ENCODE measurements at places on chromosomes 3 and 15.

DNA sequence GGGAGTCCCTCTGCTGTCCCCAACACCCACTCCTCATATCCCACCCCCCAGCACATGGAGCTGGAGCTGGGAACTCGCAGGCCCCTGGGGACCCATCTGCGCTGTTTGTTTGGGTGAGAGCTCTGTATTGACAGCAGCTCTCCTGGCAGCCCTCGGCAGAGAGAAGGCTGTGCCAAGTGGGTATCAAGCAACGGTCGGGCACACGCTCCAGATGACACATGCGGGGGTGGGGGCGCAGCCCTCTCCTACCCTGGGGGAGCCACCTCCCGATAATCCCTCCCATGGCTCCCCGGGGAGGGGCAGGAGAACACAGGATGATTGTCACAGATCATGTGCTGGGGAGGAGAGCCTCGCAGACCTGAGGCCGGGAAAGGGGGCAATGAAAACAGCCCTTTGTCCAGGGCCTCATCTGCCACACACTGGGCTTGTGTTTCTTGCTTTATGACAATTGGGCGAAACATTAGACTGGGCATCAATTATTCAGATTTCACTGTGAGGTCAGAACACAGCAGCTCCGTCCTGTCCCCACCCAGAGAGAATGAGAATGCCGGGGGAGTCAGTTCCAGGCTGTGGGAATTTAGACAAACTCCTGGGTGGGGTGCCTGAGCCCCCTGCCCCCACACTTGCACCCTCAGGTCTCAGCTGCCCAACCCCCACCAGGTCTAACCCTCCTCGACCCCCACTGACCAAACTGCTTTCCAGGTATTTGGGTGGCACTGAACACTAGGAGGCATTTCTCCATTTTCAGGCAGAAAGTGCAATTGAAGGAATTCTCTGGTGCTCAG is 46.4 kb upstream of the KLF13 start:
- no peak for DNase-seq

GRCh38 chr3:115095236-115095635 is 51.9 kb downstream of the ZBTB20 start:
- DNase-seq, result no peak

DNA sequence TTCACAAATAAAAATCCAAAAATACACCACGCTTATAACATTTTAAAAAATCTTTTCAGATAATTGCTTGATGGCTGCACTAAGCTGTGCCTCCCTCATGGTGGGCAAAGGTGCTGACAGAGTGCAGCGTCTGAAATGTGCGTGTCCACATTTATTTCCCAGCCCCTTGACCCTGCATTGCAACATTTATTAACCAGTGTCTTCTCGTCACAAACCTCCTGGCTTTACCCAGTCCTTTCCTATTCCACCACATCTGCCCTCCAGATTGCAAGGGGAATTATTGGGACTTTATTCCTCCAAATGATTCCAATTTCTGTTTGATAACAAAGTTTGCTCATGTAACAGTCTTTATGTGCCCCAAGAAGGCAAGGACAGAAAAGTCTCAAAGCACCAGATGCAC is 5.5 kb downstream of the RASGRP1 start:
- DNase-seq, result no peak

GRCh38 chr3:169969174-169970095 is 2.8 kb downstream of the SEC62 start:
- no peak for DNase-seq

DNA sequence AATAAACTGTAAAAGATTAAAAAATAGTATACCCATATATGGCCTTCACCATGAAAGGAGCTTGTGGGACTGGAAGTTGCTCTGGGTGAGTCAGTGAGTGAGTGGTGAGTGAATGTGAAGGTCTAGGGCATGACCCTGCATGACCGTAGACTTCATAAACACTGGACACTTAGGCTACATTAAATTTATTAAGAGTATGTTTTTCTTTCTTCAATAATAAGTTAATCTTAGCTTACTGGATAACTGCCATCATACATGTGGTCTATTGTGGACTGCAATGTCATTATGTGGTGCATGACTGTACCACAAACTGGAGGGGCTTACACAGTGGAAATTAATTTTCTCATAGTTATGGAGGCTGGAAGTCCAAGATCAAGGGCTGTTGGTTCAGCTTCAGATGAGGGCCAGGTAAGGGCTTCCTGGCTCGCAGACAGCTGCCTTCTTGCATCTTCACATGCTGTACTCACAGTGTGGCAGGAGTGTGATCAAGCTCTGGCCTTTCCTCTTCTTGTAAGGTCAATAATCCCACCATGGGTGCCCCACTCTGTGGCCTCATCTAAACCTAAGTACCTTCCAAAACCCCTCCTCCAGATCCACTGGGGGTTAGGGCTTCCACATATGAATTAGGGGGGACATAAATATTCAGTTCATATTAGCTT is 40.8 kb upstream of the PRR23E start:
- no peak for DNase-seq

DNA sequence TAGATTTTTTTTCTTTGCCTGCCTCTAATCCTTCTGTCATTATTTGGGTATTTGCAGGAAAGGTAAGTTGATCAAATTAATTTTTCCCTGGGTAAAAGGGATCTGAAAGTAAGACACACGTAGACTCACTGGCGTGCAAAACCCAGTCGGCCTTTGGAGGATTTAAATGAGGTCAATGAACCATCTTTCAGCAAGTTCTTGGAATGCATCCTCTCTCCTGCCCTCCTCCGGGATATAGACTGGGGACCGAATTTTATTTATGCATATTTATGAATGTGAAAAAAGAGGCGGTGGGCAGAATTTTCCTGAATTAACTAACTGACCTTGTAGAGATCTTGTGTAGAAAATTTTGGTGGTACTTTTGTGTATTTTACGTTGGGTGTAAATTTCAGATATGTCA is 2.2 kb downstream of the CADM2 start:
- no peak for DNase-seq

- no peak for DNase-seq
These were observed 523.0 kb downstream of the NTRK3 start for GRCh38 chr15:87733541-87733941.

DNA sequence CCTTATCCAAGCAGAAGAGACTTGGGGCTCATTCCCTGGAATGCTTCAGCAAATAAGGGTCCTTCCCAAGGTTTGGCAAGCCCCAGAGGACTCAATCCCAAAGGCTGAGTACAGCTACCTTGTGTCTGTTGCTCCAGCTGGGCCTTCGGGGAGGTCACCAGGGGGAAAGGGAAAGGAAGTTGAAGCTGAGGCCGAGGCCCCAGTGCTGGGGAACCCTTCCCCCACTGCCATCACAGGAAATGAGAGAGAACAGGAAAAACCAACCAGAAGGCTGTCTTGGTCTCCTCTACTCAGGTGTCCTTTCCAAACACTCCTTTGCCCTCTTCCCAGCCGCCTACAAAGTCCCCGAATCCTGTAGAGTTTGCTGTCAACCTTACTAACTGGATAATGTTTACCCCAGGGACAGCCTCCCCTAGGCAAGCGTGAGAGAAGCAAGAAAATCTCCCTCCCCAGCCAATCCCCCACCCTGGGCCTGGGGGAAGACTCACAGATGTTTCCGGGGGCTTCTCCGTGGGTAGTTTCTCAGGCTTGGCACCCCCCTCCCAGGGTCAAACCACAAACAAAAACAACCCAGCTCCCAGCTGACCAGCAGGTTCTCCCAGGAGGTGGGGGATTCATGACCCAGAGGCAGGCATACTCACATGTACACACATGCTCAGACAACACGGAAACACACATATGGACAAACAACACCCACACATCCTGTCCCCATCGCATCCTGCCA is 5.5 kb downstream of the CSRNP1 start:
- DNase-seq, result no peak

DNA sequence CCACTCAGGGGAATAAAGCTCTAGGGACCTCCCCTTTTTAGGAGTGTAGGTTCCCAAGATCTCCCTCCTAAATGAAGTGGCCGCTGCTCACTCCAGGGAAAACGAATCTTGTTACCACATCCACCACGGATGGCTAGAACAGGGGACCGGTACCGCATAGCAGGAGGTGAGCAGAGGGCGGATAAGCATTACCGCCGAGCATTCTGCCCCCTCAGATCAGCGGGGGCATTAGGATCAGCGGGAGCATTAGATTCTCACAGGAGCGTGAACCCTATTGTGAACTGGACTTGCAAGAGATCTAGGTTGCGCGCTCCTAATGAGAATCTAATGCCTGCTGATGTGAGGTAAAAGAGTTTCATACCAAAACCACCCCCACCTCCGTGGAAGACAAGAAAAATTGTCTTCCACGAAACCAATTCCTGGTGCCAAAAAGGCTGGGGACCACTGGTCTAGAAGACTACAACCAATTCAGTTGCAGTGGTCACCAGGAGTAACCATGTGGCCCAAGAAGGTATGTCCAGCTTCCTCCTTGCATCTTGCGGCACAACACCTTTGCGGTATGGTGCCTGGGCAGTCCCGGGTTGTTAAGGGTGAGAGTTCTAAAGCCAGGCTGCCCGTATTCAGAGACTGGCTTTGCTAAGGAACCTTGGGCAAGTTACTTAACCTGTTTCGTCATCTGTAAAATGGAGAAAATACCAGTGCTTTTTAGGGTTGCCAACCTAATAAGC is 1.1 kb upstream of the SS18L2 start:
- no peak for DNase-seq

DNA sequence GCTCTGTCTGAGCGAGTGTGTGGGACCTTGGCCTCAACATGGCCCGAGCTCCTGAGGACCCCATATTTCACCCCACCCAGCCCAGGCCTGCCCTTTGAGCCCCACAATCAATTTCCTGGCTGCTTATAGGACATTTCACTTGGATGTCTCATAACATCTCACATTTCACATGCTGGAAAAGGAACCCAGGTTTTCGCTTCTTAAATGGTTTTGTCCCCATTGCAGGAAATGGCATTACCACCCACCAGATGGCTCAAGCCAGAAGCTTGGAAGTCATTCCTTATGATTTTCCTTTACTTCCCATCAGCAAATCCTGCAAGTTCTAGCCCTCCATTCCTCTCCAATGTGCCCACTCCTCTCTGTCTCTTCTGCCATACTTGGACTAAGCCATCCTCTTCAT is 14.9 kb downstream of the ITGA11 start:
- DNase-seq, result no peak

DNA sequence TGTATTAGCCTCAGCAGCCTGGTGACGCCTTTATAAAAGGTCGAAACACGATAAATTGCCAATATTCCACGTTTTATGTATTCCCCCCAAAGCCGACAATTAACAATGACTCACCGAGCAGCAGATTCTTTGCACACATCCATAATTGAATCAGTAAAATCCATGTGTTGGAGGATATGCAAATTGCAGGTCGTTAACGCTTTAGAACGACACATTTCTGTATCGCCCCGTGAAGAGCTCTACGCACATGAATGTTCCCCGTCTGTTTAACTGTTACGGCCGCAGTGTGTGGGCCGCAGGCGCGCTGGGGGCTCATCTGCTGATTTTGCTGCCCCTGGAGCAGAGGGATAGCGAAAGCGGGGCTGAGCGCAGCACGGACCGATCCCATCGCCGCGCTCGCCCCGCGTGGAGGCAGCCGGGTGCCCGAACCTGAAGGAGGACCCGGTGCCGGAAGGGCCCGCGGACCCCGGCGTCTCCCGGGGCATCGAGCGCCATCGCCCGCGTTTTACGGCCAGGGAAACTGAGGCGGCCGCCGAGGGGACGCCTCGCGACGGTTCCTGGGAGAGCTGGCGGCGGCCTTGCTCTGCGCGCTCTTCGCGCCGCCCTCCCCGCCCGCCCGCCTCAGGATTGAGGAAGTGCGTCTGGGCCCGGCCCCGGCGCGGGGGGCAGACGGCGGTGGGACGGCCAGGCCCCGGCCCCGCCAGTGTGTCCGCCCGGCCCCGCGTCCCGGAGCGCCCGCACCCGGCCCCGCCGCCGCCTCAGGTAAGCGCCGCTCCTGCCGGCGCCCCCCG is at the start of gene LRRK1:
Gene LRRK1, plus strand, starts transcription at position 668 of the 791 bp plus-strand sequence. CDS start 5,276 bp downstream, outside the sequence.
- DNase-seq, result no peak

DNA sequence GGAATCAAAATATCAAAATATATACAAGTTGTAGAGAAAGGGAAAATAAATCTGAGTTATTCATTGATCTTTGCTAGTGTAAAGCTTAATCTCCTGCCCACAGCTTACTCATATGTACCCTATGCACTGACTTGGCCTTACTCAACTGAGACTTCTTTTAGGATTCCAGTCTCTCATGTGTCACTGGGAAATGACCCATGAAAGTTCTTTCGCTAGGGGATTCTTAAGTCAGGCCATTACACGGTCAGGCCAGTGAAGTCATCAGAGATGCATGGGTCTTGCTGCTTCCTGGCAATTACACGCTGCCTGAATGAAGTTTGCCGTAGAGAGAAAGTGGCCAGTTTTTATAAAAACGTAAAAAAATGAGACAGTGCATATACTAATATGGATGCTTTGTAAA is 20.7 kb upstream of the LPP start:
- DNase-seq, result no peak

GRCh38 chr3:141941093-141941492 is 64.7 kb downstream of the ATP1B3 start:
- DNase-seq, result no peak

DNA sequence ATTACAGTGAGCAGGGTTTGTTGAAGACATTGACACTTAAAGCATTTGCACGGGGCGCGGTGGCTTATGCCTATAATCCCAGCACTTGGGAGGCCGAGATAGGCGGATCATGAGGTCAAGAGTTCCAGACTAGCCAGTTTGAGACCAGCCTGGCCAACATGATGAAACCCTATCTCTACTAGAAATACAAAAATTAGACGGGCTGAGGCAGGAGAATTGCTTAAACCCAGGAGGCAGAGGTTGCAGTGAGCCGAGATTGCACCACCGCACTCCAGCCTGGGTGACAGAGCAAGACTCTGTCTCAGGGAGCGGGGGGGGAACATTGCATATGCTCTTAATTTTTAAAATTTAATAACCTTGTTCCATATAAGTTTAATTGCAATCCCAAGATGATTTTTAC is 11.9 kb downstream of the STT3B start:
- no peak for DNase-seq

DNA sequence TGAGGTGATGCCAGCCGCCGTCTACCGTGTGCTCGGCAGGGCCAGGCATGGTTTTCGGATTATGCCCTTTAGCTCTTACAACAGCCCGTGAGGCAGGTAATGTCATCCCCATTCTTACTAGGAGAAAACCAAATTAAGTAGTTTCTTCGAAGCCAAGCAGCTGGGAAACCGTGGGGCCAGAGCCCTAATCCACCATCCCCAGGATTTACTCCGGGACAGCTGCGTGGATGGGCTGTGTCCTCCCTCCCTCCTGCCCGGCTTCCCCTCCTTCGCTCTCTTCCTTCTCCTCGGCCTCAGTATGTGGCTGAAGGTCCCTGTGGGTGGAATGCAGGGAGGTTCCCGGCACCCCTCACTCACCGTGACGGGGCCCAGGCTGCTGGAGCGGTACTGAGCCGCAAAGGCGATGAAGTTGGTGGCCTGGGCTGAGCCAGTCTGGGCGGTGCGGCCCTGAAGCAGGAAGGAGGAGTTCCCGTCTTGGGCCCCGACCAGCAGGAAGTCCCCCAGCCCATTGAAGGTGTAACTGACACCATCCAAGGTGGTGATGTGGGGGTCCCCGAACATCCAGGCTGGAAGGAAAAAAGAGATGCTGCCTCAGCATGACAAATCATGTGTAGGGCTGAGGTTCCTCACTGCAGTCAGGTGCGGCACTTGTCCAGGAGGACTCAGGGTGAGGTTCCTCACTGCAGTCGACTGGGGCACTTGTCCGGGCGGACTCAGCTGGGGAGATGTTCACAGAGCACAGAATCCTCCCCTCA is 42.5 kb downstream of the MUC20 start:
- DNase-seq, result no peak

Measured in effector CD4-positive, alpha-beta T cell (primary cell).